Anterior cingulate cortex (tissue), 58 donors: ENCODE measurements at places on chromosomes 7 and 10.

DNA sequence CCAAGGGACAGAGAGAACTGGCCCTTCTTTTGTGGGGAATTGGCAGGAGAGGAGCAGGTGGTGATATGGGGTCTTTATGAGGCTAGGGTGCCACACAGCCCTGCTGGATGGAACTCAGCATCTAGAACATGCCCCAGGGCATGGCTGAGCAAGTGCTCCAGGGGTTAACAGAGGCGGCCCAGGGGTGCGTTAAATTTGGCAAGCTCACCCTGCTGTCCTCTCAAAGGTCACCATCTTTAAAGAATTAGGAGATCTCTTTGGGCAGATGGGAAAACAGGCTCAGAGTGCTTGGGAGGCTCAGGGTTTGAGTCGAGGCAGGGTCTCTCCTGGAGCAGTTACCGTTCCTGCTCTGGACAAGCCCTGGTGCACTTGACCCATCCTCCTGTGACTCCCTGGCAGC is 21.4 kb upstream of the UNC5B start:
- DNase-seq: no peak

DNA sequence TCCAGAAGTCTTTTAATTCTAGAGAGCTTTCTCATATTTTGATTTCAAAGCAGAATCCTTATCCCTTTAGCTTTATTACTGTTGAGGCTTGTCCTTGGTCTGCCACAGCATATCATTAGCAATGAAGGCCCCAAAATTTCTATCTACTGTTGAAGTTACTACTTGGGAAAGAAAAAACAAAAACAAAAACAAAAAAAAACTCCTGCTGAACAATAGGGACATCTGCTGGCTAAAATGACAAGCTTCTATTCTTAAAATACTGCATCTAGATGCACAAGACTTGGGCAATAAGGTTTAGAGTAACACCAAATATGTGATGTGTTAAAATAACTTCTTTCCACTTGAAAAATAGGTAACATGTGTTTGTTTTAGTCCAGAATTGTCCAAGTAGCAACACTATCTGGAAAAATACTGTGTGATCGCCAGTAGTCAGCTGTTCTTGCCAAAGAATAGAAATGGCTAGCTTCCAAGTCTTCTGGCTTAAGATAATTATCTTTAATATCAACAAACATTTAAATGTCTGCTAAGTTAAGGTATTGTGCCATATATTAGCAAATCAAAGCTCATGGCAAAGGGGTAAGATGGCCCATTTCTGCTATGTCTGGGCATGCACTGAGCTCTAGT is 3.8 kb upstream of the DMTF1 start:
- no peak for DNase-seq

GRCh38 chr7:158864507-158864820 is 8.1 kb downstream of the DYNC2I1 start:
- DNase-seq: no peak

GRCh38 chr10:69324583-69324982 is 46.3 kb downstream of the HK1 start:
- no peak for DNase-seq

DNA sequence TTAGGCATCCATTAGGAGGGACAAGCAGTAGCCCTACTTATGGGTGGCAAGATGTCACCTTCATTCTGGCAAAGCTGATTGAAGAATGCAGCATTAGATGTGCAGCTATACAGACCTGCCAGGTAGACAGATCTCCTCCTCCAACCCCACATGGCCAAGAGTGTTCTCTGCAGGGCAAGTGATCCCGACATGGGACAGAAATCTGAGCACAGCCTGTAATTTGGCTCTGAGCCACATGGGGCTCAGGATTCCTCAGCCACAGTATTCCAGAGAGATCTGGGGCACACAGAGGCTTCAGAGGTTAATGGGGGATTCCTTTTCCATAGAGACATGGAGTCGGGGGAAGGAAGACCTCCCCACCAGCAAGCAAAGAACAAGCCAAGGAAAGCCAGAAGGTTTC is 58.7 kb upstream of the GDF10 start:
- DNase-seq: no peak

GRCh38 chr7:115208710-115209560 is 287.0 kb downstream of the MDFIC start:
- no peak for DNase-seq

GRCh38 chr10:130804778-130805634 is 506.5 kb downstream of the TCERG1L start:
- DNase-seq: no peak

DNA sequence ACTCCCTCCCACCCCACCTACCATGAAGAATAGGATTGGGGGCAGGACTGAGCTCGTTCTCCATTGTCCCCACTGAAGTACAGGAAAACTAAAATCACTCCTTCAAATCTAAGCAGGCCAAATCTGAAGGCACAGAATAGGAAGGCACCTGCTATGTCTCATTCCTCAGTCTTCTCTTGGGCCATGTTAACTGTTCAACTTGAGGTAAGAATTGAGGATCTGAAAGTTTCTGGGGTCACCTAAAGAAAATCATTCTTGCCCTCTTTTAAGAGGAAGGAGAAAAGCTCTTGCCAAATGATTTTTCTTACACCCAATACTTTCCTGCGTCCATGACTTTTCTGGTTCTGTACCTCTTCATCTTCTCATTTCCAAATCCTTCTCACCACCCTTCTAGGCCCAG is 4.9 kb downstream of the CPN1 start:
- DNase-seq: no peak

DNA sequence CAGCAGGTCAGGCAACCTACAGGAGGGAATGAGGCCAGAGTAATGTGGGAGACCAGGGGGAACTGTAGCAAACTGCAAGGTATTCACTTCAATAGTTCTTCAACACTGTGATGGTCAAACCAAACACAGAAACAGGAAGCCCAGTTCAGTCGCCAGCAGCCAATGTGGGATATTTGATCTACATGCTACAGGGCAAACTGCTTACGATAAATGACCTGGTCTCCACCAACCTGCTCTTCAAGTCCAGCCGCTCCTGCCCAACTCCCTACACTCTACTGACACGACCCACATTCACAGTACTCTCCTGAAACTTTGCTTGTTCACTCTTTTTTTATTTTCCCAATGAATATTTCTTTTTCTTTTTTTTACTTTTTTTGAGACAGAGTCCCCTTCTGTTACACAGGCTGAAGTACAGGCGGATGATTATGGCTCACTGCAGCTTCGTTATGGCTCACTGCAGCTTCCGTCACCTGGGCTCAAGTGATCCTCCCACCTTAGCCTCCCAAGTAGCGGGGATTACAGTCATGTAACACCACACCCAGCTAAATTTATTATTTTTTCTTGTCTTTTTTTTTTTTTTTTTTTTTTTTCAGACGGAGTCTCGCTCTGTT is 42.1 kb downstream of the MDH2 start:
- no peak for DNase-seq
